ENCODE measurements at places on chromosomes 13 and 19.

DNA sequence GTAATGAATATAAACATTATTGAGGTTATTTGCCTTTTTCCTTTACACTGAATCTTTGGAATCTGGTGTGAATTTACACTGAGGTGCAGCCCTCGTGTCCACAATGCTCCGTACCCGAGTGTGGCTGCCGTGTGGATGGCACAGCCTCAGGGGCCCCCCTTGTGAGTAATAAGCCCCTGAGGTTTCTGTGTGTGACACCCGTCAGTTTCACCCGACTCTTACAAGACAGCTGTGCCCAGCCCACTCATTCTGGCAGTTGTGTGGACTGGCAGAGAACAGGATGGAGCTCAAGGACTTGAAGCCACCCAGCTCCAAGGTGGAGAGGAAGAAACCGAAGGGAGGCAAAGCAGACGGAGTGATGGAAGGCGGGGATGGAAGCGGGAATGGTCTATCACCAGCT is 7.8 kb downstream of the PROZ start:
- no peak for DNase-seq

GRCh38 chr19:56141417-56141993 is 418 bp downstream of the ZNF444 start:
- no peak for DNase-seq

DNA sequence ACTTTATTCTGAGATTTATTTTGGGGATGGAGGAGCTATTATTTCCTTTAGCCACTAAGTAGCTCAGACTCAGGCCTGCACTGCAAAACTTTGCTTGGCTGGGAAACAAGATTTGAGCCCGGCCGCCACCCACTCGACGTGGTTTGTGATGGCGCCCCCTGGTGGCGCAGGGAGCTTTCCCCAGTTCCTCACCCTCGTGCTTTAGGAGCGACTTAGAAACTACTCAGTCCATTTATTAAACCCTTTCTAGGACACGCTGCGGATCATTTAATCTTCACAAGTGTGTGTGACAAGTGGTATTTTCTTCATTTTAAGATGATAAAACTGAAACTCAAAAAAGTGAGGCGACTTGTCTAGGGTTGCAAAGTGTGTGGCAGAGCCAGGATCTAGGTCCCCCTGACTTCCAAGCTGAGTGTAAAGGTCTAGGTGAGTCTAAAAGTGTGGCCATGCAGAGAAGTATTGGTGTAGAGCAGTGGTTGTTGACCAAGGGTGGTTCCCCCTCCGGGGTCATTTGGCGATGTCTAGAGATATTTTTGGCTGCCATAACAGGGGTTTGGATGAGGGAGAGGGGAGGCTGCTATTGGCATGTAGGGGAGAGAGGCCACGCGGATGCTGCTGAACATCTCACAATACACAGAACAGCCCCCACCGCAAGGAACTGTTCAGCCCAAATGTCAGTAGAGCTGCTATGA is 2.2 kb downstream of the CXCL17 start:
- peak; percentile 5 for DNase-seq

GRCh38 chr19:32682317-32682716 is 6.7 kb downstream of the RGS9BP start:
- DNase-seq: no peak

- DNase-seq: no peak
Measured at GRCh38 chr13:106186366-106187030, 349.0 kb downstream of the EFNB2 start.

DNA sequence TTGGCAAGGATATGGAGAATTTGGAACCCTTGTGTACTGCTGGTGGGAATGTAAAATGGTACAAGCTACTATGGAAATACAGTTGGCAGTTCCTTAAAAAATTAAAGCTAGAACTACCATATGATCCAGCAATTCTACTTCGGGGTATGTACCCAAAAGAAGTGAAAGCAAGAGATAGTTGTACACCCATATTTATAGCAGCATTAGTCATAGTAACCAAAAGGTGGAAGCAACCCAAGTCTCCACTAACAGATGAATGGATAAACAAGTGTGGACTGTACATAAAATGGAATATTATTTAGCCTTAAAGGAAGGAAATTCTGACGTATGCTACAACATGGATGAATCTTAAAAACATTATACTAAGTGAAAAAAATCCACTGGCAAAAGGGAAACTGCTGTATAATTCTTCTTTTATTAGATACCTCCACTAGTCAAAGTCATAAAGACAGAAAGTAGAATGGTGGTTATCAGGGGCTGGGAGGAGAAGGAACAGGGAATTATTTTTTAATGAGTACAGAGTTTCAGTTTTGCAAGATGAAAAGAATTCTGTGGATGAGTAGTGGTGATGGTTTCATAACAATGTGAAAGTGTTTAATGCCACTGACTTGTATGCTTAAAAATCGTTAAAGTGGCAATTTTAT is 141.6 kb downstream of the RXFP2 start:
- no peak for DNase-seq

All from T1000 (cell line).